Lower leg skin (tissue), 4 donors: ENCODE measurements at places on chromosomes 12 and 14. TPM values are rescaled to one million over a fixed set of nuclear protein-coding genes. Genes with fewer than 3 reads are reported as not detected.

SLCO1B1 gene
- total RNA-seq: not detected

GRCh38 chr12:18943200-18943599, 186.3 kb upstream of the PLEKHA5 start:
- DNase-seq: no peak

- DNase-seq: no peak
These were observed 759.5 kb upstream of the TBX3 start for GRCh38 chr12:115443351-115443938.

- no peak for DNase-seq
These were observed 105.9 kb upstream of the BCAT1 start for GRCh38 chr12:25054783-25055144.

GRCh38 chr12:30932881-30933280, 6.3 kb downstream of the TSPAN11 start:
- DNase-seq: peak; percentile 64

- no peak for DNase-seq
These were observed 4.5 kb upstream of the KRT4 start for GRCh38 chr12:52818388-52818787.

GRCh38 chr12:94074980-94075629, 73.3 kb upstream of the PLXNC1 start:
- DNase-seq: no peak

PPHLN1 gene
- total RNA-seq: 45.5 TPM

IL31 gene
- not detected for total RNA-seq

- DNase-seq: no peak
These were observed 75.0 kb downstream of the EP400 start for GRCh38 chr12:132024758-132025157.

HCFC2 gene
- 11.0 TPM for total RNA-seq

- no peak for DNase-seq
These were observed 4.7 kb downstream of the CISTR start for GRCh38 chr12:53747095-53747494.
